ENCODE measurements at places on chromosomes 3 and 15.
A peak's percentile ranks its signal among the peaks of the same experiment; 100 is the strongest.

DNA sequence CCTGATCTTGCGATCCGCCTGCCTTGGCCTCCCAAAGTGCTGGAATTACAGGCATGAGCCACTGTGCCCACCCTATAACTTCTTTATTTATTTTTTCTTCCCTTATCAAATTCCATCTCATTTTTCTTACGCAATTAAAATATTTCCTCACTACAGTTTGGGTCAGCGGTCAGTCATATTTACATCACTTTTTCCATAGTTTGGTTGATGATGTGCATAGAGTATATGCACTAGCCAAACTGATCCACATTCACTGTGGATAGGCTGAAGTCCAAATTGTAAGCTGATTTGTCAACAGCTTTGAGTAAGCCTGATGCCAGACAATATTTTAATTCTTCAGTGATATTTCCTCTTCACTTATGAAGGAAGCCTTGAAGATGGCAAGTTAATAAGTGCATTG lies 256.3 kb downstream of the TIGIT start:
- peak; percentile 26 for DNase-seq

DNA sequence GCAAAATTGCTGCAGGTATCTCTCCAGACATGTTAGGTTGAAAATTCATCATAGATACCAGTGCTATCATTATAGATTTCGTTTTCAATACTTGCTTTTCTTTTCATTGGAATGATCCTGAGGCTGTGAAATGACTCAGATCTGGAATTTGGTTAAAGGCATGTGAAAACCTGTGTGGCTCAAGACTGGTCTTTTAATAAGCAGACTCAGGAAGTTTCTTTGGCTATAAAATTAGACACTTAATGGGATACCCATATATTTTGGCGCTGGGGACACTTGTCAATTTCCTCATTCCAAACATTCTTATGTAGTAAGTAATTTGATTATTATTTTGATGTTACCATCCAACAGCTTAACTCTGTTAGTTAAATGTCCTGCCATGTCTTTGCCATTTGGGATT lies 1041.1 kb upstream of the GBE1 start:
- DNase-seq, result peak; percentile 14

DNA sequence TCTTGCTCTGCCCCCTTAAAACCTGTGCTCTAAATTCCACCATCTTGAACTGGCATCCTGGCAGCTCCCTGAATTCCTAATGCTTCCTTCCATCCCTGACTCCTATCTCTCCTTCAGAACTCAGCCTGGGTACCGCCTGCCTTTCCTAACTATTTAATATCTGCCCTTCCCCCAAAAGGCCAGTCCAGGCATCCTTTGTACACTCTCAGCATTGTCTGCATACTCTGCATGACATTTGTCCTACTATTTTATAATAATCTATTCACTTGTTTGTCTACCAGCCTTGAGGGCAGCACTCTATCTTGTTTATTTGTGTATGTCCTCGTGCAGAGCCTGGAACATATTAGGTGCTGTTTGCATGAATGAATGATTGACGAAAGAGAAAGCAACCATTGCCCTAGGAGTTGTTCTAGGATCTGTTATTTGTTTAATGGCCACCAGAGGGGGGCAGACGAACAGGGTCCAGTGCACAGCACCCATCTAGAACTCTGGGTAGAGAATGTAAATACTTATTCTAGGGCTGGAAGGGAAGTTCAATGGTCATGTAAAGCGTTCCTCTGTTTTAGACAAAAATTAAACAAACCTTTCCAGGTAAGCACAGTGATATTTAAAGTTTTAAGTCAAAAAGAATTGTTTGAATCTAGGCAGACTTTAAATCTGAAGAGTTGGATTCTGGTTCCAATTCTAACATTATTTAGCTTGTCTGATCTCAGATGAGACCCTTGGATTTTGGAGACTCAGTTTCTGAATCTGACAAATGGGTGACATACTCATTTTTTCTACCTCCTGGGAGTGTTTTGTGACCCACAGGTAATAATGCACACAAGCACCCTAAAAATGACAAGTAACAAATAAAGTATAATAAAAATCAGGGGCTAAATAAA lies 125.8 kb upstream of the GALNT15 start:
- peak; percentile 67 for DNase-seq

- no peak for DNase-seq
Observed at GRCh38 chr3:86708893-86709292, 282.1 kb downstream of the VGLL3 start.

GRCh38 chr15:48282216-48282615 lies 49.0 kb upstream of the DUT start:
- DNase-seq, result no peak

GRCh38 chr3:117277816-117278215 lies 568.2 kb downstream of the TUSC7 start:
- DNase-seq, result no peak

GRCh38 chr3:112061152-112061551 lies 25.0 kb upstream of the C3orf52 start:
- peak; percentile 30 for DNase-seq

- no peak for DNase-seq
Observed at GRCh38 chr15:92596623-92597022, 59.0 kb downstream of the FAM174B start.

DNA sequence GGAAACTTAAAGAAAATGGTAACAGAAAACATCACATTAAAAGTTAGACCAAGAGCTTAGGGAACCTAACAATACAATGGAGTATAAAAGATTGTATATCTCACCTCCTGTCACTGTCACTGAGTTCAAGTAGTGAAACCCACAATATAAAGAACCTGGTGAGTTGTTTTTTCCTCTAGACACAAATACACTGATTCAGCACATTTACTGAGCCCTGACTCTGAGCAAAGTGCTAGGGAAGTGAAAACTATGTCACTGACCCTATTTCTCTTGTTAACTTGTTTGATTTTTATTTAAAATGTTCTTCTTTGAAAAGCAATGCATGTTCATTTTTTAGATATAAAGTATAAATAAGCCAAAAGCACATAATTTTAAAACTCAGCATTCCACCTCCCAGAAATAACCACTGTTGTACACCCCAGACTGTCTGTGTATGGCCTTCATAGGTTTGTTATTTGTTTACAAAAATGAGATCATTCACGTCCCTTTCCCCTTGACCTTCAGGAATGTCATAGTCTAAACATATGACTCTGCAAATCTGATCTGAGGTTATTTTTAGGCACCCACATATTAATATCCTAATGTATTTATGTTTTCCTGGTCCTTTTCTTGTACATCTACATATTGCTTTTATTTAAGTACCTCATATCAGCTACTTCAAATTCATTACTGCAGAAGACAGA lies 69.2 kb upstream of the CSTA start:
- no peak for DNase-seq

DNA sequence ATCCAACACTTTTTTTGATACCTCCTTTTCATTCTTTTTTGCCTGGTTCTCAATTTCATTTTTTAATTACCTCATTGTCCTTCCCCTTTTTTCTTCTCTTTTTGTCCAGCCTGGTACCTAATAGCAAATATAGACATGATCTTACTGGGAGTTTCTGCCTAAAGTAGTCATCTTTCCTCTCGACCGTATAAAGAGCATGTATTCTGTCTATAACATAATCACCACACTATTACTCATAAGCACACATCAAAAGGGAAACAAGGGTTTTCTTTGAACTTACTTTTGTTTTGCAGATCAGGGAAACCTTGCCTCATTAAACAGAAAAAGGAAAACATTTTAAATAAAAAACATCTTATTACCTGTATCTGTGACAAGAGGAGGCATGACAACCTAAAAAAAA lies 33.0 kb downstream of the FAM98B start:
- DNase-seq, result no peak

DNA sequence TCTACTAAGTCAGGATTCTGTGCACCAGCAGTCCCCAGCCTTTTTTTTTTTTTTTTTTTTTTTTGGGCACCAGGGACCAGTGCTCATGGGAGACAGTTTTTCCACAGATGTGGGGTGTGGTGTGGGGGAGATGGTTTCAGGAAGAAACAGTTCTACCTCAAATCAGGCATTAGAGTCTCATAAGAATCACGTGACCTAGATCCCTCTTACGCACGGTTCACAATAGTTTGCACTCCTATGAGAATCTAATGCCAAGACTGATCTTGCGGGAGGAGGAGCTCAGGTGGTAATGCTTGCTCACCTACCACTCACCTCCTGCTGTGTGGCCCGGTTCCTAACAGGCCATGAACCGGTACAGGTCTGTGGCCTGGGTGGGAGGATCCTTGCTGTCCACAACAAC lies 88.8 kb downstream of the GADL1 start:
- DNase-seq, result no peak

GRCh38 chr15:69451951-69452691 lies 497 bp upstream of the RPLP1 start:
- DNase-seq, result no peak

GRCh38 chr3:38349684-38350359 lies 3.2 kb downstream of the XYLB start:
- no peak for DNase-seq

- no peak for DNase-seq
Observed at GRCh38 chr15:87492321-87492720, 764.2 kb downstream of the NTRK3 start.

- DNase-seq, result no peak
Observed at GRCh38 chr3:112302881-112303763, 9.1 kb upstream of the SLC9C1 start.

GRCh38 chr3:124847051-124847450 lies 40.1 kb downstream of the ITGB5 start:
- DNase-seq, result no peak

- DNase-seq, result no peak
Observed at GRCh38 chr3:114675104-114675503, 381.3 kb downstream of the TIGIT start.

GRCh38 chr3:197352382-197352781 lies 54.0 kb upstream of the DLG1 start:
- no peak for DNase-seq

DNA sequence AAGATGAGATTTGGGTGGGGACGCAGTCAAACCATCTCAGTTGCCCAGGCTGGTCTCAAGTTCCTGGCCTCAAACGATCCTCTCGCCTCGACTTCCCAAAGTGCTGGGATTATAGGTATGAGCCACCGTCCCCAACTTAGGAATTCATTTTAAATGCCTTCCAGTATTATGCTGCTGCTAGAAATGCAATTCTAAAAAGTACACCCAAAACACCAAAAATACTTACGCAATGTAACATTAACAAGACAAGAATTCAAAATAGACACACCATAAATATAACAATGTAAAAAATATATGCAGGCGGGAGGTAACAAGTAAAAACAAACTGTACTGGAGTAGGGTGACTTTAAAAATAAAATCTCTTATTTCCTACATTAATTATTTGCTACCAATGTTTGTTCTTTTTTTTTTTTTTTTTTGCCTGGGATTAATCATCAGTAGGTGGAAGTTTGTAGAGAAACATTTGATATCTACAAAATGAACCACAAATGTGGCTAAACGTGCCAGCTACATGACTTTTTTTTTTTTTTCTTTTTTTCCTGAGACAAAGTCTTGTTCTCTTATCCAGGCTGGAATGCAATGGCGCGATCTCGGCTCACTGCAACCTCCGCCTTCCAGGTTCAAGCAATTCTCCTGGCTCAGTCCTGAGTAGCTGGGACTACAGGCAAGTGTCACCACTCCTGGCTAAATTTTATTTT lies 56.8 kb downstream of the SETMAR start:
- DNase-seq, result no peak

DNA sequence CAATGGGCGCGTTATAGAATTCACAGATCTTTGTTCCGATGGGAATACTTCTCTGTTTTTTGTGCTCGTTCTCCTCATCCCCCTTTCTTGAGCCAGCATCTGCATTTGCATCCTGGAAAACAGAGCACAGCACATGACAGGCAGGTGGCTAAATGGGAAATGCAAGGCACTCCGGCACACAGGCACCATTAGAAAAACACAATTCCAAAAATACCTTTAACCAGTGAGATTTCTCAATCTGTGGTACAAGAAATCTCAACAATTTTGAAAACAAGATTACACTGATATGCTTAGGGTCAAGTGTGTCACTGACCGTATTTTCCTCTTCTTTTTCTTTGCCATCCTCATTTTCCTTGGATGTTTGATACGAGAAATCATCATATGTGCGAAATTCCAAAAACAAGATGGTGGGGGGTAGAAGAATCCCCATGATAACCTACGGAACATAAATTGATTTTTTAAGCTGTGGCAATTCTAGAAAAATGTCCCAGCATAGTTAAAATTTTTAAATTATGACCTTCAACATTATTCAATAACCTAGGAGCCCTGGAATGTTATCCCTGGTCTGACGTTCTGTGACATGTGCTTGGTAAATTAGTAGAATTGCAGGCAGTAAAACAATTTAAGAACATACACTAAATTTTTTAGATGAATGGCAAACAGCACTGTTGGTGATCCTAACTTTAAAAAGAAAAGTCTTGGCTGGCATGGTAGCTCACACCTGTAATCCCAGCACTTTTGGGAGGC lies 46.5 kb upstream of the MTMR10 start:
- DNase-seq, result no peak

DNA sequence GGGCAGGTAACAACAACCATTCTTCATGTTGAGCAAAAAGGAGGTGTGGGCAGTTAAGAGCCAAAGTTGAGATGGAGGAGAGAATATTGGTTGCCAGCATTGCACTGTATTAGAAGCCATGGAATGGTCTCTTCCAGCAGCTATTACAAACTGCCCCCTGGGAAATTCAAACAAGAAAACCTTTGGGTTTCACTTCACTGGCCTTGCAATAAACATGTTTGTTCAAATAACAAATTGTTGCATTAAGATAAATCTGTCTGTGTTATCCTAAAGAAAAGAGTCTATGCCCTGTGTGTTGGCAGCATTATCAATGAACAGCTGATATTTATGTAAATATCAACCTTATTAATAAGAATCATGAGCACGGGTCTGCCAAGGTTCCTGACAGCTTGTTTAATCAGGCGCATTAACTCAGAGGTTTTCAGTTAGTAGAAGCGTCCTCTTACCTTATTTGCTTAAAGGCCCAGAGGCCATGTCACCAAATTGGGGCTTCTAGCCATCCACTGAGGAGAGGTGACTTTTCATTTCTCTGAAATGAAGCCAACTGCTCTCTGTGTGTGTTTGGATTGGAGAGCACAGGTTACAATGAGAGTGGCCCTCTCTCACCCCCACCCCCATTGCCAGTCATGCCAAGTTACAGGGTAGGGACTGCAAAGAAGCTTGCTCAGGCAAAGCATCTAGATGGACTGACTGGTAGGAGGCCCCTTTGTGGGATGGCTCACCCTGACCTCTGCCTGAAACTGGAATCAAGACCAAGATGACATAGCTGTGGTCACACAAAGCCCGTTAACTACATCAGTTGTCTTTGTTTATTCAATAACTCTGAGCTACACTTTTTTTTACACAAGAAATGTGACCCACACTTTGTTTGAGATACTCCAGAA lies 10.5 kb downstream of the FILIP1L start:
- peak; percentile 14 for DNase-seq

DNA sequence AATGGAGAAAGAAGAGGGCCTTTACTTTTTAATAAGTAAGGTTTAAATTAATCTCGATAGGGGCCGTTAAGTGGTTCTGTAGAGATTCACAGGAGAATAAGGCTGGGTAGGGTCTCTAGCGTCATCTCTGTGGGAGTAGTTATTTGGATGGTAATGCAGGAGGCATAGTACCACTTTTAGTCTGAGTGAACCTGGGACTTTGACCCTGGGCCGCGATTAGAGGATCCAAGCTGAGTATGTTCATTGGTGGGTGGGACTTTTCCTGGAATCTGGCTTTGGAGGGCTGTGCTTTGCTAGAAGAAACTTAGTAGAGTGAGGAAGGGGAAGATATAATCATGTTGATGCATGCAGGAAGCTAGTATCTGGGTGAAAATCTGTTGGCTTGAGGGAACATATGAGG lies 4.0 kb downstream of the LPP start:
- no peak for DNase-seq

GRCh38 chr3:64316971-64317370 lies 91.7 kb upstream of the PRICKLE2 start:
- DNase-seq, result no peak
